Effector memory CD8-positive, alpha-beta T cell (primary cell): ENCODE measurements at places on chromosomes 2 and 18.

DNA sequence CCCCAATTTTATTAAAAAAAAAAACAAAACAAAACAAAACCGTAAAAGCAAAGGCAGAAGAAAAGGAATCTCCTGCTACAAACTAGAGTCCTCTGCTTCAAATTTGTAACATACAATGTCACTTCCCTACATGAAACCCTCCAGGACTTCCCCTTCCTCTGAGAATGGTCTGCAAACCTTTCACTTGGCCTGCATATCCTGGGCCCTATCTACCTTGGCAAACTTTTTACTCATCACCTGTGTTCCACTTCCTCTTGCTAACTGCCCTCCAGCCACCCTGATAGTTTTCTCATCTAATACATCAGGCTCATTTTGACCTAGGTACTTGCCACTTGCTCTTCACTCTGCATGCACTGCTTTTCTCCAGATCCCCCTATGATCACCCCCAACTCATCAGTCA, 255.5 kb downstream of the ETAA1 start:
- DNase-seq = no peak

- DNase-seq = no peak
Measured at GRCh38 chr18:56913941-56914340, 232.9 kb upstream of the BOD1L2 start.

GRCh38 chr2:172926785-172927640, 148.6 kb upstream of the MAP3K20 start:
- no peak for DNase-seq

- DNase-seq = no peak
Measured at GRCh38 chr2:227370791-227371312, 8.3 kb downstream of the TM4SF20 start.

DNA sequence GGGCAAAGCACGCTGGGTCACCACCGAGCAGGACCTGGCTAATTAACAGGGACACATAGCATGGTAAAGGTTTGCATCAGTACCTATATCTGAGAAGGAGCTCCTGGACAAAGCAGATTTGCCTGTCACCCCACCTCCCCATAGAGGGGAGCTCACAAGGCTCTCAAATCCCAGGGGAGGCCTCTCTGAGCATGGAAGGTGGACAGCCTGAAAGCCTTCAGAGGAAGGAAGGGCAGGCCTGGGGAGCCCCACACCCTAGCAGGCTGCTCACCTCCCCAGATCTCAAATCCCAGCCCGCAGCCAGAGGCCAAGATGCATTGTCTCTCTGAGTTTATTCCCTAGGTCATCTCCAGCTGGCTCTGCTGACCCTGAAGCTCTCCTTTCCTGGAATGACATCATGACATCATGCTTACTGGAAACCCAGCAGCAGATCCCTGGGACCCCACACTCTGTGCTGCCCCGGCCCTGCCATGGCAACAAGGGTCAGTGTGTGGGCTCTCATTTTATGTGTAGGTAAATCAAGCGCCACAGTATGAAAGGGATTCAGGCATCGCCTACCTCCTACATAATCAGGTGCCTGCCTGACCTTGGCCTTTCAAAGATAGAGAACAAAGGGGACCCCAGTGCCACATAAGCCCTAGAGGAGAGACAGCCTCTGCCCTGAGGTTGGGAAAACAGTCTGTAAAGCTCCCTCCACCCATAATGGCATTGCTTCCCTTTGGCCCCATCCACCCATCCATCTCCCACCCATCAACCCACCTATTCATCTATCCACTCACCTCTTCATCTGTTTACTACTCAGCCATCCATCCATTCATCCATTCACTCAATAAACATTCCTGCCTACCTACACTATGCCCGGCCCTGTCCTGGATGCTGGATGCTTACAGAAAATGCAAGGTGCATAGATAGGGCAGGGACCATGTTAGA, 15.7 kb upstream of the TEX51 start:
- DNase-seq = no peak

- no peak for DNase-seq
Measured at GRCh38 chr18:24741965-24742724, 281.7 kb downstream of the HRH4 start.

DNA sequence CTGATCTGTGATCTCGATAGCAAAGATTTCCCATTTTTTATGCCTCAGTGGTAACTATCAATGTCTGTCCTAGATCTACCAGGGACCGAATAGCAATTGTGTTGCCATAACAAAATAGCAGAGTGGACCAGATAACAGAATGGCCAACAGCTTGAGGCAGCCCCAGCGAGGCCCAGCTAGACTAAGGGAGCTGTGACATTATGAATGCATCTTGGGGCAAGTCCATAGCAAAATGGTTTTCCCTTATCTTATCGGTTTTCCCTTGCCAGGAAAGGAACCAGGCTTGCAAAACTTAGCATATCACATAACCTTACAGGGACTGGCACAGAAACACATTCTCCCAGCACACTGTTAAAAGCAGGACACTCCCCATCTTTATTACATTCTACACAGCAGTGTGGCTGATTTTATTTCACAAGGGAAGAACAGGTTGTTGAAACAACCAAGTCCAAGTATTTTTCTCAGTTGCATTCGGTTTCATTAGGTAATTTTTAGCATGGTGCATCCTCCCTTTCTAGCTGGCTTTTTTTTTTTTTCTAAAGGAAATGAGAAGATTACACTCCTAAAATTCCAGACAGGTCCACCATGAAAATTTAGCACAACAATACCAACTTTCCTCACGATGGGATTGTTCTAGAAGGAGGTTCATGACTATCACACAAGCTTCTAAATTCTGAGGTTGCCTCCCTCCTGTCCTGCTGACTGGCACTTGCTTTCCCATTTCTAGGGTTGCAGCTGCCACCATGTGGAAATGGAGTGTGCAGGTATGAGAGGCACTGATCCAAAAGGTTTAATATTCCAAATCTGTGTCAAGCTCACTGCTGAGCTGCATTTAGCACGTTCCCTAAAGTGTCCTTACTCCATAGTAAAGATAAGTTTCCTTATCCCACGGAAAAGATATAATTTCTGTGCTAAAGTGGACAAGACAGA, 97.0 kb upstream of the SLC35G4 start:
- DNase-seq = no peak

- DNase-seq = no peak
Measured at GRCh38 chr2:191325651-191326365, 80.6 kb downstream of the MYO1B start.

DNA sequence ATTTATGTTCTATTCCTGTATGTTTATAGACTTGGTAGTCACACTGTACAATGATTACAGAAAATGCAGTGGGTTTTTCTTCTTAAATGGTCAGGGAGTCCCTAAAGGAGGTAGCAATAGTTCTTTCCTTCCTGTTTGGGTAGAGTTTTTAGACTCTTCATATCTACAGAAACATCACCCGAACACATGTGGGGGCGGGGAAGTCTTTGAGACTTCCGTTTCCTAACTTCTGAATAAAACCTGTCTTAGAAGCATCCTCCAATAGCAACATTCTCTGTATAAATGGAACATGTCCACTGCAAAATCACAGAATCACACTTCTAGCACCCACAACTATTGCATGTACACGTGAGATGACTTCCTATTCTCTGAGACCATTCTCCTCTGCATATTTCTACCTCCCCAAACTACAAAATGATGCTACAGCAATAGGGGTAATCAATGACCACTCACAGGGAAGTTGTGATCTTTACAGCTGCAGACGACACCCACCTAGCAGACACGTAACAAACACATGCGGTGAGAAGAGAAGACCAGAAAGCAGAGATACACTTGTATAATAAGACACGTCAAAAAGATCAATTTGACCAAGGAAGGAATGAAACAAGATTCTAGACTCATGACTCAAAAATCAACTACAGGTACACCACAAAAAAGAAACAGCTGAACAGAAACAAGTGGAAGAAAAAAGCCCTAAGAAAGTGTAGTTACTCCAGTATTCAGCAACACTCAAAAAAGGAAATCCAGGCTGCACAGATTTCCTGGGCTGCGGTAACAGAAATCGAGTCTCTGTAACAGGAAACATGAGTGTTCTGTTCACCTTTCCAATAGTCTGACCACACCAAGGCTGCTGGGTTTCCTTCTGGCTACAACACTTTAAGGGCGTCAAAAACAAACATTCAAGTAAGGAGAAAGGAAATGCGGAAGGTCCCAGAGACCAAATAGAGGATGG, 120.4 kb downstream of the ZNF516 start:
- no peak for DNase-seq

GRCh38 chr18:55302167-55302833, 285.7 kb downstream of the TCF4 start:
- DNase-seq = no peak

GRCh38 chr2:142180820-142181533, 50.2 kb upstream of the LRP1B start:
- no peak for DNase-seq

DNA sequence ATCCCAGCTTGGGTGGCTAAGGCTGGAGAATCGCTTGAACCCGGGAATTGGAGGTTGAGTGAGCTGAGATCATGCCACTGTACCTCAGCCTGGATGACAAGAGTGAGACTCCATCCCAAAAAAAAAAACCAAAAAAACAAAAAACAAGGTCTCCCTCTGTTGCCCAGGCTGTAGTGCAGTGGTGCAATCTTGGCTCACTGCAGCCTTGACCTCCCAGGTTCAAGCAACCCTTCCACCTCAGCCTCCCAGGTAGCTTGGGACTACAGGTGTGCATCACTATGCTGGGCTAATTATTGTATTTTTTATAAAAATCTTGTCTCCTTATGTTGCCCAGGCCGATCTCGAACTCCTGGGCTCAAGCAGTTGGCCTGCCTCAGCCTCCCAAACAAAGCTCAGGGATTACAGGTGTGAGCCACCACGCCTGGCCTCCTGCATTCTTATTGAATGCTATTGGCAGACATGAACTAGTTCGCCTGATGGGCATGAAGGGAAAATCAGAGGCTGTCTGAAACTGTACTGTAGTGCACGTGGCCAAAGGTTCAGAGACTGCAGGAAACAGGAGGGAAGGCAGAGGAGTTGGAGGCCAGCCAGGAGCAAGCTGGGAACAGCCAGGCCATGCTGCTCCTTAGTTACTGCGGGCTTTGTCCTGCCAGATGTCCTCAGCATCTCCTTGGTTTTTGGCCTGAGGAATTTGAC, 16.0 kb upstream of the ASXL2 start:
- DNase-seq = no peak

DNA sequence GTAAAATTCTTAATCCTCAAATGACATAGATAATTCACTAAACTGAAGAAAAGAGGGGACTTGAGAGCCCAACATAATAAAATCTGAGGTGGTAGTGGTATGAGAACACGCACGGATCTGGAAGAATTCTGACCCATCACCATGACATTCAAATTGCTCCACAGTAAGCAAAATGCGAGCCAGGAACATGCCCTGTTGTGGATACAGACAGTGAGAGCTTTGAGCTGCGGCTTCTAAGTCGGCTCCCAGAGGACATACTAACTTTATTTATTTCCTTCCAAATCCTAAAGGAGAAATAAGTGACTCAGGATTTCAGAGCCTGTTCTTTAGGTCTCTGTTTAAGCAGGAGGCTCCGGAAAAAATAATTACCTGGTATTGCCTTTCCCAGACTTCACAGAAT, 143.4 kb upstream of the SMAD7 start:
- DNase-seq = no peak

GRCh38 chr2:31581124-31581795, 522 bp upstream of the SRD5A2 start:
- DNase-seq = no peak

GRCh38 chr2:158618891-158619490, 162.2 kb downstream of the PKP4 start:
- DNase-seq = no peak

DNA sequence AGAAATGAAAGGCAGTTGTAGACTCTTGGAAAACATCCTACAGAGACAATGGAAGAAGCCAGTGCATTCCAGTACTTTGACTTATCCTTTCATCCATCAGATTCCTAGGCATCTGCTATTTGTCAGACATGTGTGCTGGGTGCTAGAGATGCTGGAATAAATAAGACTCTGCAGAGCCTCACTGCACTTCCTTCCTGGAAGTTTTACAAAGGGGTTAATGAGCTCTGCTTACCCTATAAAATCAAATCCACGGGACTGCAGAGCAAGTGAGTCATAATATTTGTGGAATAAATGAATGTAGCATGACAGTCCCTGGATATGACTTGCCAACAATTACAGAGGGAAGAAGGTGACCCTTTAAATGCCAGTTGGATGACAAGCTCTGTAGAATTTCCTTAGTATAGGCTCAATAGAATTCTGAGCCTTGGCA, 52.7 kb upstream of the NPAS2 start:
- DNase-seq = no peak

GRCh38 chr18:32049393-32050171, 31.0 kb downstream of the RNF125 start:
- DNase-seq = peak; percentile 16

DNA sequence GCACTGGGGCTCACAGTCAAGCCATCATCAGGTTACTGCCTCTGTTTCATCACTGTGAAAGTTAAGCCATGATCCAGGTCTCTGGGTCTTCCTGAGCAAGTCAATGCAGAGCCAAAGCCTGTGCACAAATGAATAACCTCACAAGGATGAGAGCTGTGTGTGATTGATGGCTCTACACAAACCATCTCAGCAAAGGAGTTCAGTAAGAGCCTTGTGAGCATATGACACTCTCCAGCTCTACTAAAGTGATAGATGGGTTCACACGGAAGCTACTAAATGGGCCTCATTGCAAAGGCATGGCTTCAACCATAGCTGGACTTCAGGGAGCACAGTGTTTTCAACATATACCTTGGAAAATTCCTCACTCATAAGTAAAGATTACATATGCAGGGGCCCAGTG, 101.5 kb downstream of the AFF3 start:
- no peak for DNase-seq

- DNase-seq = no peak
Measured at GRCh38 chr2:239809391-239809790, 215.8 kb downstream of the NDUFA10 start.

- no peak for DNase-seq
Measured at GRCh38 chr2:218867900-218868299, 8.3 kb downstream of the WNT6 start.

GRCh38 chr2:64267699-64268098, 123.5 kb upstream of the PELI1 start:
- DNase-seq = no peak

- no peak for DNase-seq
Measured at GRCh38 chr18:76367168-76368125, 127.6 kb downstream of the ZNF516 start.

- no peak for DNase-seq
Measured at GRCh38 chr2:173599821-173600359, 245.2 kb downstream of the CDCA7 start.

- DNase-seq = no peak
Measured at GRCh38 chr2:209431701-209432100, 7.9 kb downstream of the MAP2 start.

GRCh38 chr2:219269362-219270054, 9.7 kb upstream of the DNAJB2 start:
- DNase-seq = no peak

- DNase-seq = no peak
Measured at GRCh38 chr18:70293166-70293565, 4.3 kb downstream of the SOCS6 start.
